CD8-positive, alpha-beta memory T cell (primary cell): ENCODE measurements at places on chromosomes 1 and 21.

DNA sequence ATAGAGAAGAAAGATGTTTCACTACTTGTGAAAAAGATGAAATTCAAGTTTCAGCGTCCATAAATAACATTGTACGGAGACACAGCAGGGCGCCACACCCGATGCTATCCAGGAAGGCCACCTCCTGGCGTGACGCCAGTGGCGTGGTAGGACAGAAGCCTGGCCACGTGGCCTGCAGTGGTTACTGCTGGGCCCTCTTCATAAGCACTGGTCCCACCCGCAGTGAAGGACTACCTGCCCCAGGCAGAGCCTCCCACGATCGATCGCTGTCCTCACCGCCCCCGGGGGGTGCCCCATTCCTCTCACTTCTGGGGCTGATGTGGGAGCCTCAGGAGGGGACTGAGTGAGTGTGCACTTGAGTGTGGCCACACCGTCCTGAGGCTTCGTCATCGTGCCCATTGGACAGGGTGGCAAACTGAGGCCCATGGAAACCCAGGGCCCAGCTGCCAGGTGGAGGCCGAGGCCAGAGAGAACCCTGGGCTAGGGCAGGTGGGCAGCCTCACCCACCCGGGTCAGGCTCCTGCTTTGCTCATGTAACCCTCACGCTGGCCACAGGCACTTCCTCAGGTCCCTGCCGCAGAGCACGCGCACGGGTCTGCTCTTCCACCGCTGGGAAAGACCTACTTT, 11.7 kb upstream of the HES5 start:
- DNase-seq, result no peak
- no peaks in the 10 kb centered on the region for H3K36me3 ChIP-seq
- peak overlapping the region; percentile 16 for H3K27ac ChIP-seq
- peaks cover 35% of the 10 kb centered on the region for H3K4me1 ChIP-seq
- no peak overlapping the region for H3K4me3 ChIP-seq

GRCh38 chr1:230516889-230517288, 90.8 kb upstream of the PGBD5 start:
- no peak overlapping the region for H3K4me3 ChIP-seq
- no peaks in the 10 kb centered on the region for H3K36me3 ChIP-seq
- H3K4me1 ChIP-seq, result no peaks in the 10 kb centered on the region
- no peaks in the 10 kb centered on the region for H3K27me3 ChIP-seq

DNA sequence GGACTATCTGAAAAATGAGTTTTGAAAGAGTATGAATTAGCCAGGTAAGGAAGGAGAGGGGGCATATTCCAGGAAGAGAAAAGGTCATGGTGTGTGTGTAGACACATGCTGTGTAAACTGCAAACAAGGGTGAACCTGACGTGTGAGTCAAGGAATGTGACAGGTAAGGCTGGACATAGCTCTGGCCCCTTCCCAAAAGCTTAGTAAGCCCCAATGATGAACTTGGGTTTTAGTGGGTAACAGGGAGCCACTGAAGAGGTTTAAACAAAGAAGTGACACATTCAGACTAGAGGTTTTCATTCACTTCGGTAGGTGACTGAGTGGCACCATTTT, 36.7 kb downstream of the EGLN1 start:
- no peaks in the 10 kb centered on the region for H3K27me3 ChIP-seq
- H3K4me1 ChIP-seq, result no peaks in the 10 kb centered on the region
- no peak overlapping the region for H3K27ac ChIP-seq
- no peak for DNase-seq
- no peak overlapping the region for H3K4me3 ChIP-seq

DNA sequence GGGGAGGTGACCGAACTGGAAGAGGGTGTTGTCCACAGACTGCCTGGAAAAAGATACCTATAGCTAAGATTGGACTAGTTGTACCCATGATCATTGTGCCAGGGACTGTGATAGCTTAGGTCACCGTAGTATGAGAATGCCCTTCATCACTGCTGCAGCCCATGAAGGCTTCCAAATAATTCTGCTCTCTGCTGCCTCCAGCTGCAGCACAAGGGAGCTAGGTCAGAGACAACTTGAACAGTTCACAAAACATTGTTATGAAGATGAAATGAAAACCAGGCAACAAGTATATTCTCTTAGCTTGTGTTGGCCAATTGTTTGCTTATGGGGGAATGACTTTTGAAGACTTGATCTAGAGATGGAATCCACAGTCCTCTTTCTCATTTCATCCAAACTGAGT, 246.7 kb downstream of the MRPL39 start:
- no peaks in the 10 kb centered on the region for H3K4me1 ChIP-seq
- DNase-seq, result no peak
- H3K27ac ChIP-seq, result no peak overlapping the region
- H3K4me3 ChIP-seq, result no peak overlapping the region

- no peak overlapping the region for H3K27ac ChIP-seq
- H3K4me1 ChIP-seq, result no peaks in the 10 kb centered on the region
- H3K4me3 ChIP-seq, result no peak overlapping the region
- H3K36me3 ChIP-seq, result no peaks in the 10 kb centered on the region
- DNase-seq, result no peak
- H3K27me3 ChIP-seq, result no peaks in the 10 kb centered on the region
These were observed 45.0 kb upstream of the C1orf53 start for GRCh38 chr1:197857477-197857876.
